Activated T-cell treated with anti-CD3 and anti-CD28 coated beads for 4 hours (primary cell): ENCODE measurements at places on chromosomes 2 and 18.

DNA sequence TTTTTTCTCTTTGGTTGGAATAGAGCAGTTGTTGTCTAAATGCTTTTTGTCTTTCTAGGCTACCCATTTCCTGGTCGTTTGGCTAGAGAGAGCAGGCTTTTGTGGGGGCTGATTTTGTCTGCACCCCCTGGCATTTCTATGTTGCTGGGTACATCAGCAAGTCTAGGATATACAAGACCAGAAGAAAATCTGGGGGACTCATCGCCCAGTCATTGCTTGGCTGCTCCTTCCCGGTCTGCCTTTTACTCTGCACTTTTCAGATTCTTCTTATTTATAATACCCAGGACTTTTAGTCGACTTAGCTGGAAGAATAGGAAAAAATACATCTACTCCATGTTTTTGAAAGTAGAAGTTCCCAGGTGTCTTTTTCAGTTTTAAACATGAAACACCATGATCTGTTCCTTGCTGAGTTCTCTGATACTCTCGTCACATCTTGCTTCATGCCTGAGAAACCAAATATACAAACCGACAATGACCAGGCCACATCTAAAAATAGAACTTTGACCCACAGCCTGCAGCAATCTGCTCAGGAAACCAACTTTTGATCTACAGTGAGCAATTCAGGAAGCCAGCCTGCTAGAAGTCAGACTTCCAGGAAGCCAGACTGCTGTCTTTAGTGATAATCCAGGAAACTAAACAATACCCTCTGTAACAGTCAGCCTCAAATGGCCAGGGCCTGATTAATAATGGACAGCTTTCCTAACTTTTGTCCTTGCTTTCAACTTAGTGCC is 163.8 kb upstream of the MEX3C start:
- no peak for DNase-seq

DNA sequence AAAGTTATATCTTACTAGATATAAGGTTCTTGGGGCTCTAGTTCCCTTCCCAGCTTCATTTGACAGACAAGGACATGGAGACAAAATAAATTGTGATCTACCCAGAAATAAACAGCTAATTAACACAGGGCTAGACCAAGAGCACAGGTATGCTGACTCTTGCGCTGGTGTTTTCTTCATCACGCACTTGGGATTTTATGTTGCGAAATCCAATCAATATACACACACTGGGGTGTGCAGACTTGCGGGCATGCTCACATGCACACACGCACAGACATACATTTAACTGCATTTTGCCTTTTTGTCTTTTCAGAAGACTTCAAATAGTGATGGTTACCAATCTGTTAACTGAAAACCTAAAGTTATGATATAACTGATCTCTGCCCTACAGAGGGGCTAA is 91.2 kb downstream of the LRATD1 start:
- no peak for DNase-seq

- DNase-seq: no peak
Measured at GRCh38 chr2:238270606-238271005, 17.8 kb downstream of the PER2 start.

- no peak for DNase-seq
Measured at GRCh38 chr2:182069908-182070307, 84.3 kb downstream of the PPP1R1C start.

- no peak for DNase-seq
Measured at GRCh38 chr2:71045865-71046548, 22.4 kb upstream of the NAGK start.

- no peak for DNase-seq
Measured at GRCh38 chr2:186718903-186719302, 25.0 kb downstream of the FAM171B start.

DNA sequence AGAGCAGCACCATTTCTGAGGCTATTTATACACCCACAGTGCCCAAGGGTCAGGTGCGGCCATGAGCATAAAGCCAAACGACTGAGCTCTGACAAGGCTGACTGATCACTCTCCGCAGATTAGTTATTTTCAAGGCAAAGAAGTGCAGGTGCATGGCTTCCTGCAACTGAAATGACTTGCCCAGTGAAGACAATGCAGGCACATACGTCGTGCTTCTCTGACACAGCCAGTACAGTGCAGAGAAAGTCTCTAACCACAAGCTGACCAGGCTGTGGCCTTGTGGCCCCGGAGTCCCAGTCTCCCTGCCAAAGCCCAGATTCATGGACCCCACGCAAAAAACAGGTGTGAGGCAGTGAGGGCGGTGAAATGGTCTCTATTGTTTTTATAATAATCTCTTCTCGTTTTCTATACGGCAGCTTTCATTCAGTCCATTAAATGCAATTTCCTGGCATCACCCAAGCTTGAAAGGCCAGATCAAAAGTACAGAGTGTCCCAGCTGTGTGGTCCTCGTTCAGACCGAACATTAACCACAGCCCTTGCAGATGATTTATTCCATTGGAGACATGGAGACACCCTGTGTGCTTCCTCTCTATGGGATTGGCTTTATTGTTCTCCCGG is 447.0 kb upstream of the ID2 start:
- no peak for DNase-seq

- no peak for DNase-seq
Measured at GRCh38 chr2:12835733-12836132, 119.0 kb downstream of the TRIB2 start.

GRCh38 chr18:55588111-55588869 is at the start of gene TCF4:
TCF4 (minus strand) TSS chr18:55588192; CDS start chr18:55587116, 1,076 bp downstream.
- DNase-seq: no peak

DNA sequence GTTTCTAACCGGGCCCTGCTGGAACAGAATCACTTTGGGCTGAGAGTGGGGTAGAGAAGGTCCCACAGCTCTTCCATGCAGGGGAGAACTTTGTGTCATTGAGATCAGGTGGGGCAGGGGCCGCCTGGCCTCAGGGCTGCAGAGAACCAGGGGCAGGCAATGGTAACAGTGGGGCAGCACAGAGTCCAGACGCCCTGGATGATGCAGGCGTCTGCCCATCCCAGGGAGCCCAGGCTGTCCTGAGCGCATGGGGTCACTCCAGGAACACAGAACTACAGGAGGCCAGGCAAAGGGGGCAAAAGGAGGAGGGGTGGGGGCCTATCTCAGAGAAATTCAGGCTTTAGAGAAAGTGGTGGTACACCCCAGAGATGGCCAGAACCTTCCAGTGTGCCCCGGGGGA is 121.3 kb downstream of the NDUFA10 start:
- DNase-seq: no peak

DNA sequence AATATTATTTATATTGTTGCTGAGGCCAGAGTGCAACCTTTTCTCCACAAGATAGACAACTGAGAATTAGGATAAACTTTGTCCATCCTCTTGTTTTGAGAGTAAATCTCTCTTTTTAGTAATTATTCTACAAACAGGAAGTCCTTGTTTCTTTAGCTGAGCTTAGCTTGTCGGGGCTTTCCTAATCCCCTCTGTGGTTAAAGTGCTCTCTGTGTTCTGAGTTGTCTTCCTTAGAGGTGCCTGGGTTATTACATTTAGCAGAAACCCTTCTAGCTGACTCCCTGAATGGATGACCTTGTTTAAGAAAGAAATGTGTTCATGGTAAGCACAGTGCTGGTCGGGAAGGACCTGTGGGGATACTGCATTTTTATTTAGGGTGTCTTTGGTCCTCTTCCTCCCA is 12.7 kb downstream of the USP39 start:
- no peak for DNase-seq

DNA sequence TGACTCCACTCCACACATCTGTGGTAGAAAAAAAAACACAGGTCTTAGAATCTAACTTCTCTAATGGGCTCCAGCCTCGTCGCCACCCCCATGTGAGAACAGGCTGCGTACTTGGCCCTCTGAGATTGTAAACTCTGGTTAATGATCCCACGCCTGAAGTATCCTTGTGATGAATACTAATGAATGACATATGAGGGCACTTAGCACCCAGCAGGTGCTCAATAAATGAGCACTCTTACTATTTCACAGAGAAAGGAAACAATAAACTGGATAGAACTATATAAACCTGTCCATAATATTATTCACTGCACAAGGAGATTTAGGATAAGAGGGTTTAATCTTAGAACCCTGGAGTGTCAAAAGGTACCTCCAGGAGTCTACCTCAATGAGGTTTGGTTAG is 310.1 kb upstream of the HNRNPA3 start:
- DNase-seq: no peak
